ENCODE measurements at places on chromosomes 16 and 17. TPM values are rescaled to one million over a fixed set of nuclear protein-coding genes. Genes with fewer than 3 reads are reported as not detected.

Gene ZG16B
- 1.0 TPM for total RNA-seq

Gene CDRT15L2
- not detected for total RNA-seq

Gene ABCC12
- 0.10 TPM for total RNA-seq

Gene CSF3
- 0.32 TPM for total RNA-seq

Gene PLD6
- total RNA-seq = 8.6 TPM

Gene KRTAP9-4
- not detected for total RNA-seq

Gene HASPIN
- 0.15 TPM for total RNA-seq

Gene BOLA2
- total RNA-seq = 1.9 TPM

Gene SLC5A11
- total RNA-seq = 0.50 TPM

GRCh38 chr17:74816905-74817620 is 40.9 kb upstream of the NAT9 start:
- H3K36me3 ChIP-seq = no peaks in the 10 kb centered on the region
- DNase-seq = no peak
- no peak overlapping the region for H3K27ac ChIP-seq
- H3K4me1 ChIP-seq = peaks cover under 1% of the 10 kb centered on the region
- no peak overlapping the region for H3K4me3 ChIP-seq

- no peak overlapping the region for H3K27ac ChIP-seq
- no peak overlapping the region for H3K4me3 ChIP-seq
- no peaks in the 10 kb centered on the region for H3K27me3 ChIP-seq
- no peaks in the 10 kb centered on the region for H3K4me1 ChIP-seq
Observed at GRCh38 chr17:80760511-80760911, 215.9 kb downstream of the RPTOR start.

DNA sequence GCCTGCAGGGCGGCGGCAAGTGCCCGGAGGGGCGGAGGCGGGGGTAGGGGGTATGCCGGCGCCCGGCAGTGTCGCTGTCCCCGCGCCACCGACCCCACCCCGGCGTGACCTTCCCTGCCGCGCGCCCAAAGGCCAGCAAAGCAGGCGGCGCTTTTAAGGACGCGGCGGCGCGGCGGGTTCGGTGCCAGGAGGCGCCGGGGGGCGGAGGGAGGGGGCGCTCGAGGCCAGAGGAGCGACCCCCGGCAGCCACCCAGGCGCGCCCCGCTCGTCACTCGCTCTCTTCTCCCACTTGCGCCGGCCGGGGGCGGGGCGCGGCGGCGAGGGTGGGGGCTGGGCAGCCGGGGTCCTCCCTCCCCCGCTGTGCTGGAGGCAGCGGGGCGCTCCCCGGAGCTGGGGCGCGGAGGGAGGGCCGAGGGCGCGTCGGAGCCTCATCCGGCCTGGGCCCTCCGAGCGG is 8.6 kb upstream of the BAHCC1 start:
- H3K27ac ChIP-seq = peak overlapping the region; percentile 83
- DNase-seq = peak; percentile 74
- H3K27me3 ChIP-seq = no peaks in the 10 kb centered on the region
- H3K4me3 ChIP-seq = peak overlapping the region; percentile 57
- peaks cover 18% of the 10 kb centered on the region for H3K4me1 ChIP-seq

DNA sequence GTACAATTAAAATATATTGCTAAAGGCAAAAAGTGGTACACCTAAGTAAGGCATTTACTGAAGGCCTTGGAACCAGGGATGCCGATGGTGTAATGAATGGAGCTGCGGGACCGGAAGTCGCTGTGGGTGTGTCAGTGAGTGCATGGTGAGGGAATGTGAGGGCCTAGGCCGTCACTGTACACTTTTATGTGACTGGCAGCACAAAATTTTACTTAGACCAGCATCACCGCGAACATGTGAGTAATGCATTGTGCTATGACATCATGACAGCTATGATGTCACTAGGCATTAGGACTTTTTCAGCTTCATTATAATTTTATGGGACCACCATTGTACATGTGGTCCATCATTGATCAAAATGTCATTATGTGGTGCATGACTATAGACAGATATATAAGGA is 14.7 kb downstream of the ALOX15B start:
- H3K27ac ChIP-seq = no peak overlapping the region
- H3K4me3 ChIP-seq = no peak overlapping the region
- DNase-seq = no peak

- H3K4me1 ChIP-seq = peaks cover 18% of the 10 kb centered on the region
- peak; percentile 24 for DNase-seq
- peak overlapping the region; percentile 23 for H3K27ac ChIP-seq
- H3K36me3 ChIP-seq = no peaks in the 10 kb centered on the region
Observed at GRCh38 chr16:2692251-2692947, 10.1 kb downstream of the KCTD5 start.

DNA sequence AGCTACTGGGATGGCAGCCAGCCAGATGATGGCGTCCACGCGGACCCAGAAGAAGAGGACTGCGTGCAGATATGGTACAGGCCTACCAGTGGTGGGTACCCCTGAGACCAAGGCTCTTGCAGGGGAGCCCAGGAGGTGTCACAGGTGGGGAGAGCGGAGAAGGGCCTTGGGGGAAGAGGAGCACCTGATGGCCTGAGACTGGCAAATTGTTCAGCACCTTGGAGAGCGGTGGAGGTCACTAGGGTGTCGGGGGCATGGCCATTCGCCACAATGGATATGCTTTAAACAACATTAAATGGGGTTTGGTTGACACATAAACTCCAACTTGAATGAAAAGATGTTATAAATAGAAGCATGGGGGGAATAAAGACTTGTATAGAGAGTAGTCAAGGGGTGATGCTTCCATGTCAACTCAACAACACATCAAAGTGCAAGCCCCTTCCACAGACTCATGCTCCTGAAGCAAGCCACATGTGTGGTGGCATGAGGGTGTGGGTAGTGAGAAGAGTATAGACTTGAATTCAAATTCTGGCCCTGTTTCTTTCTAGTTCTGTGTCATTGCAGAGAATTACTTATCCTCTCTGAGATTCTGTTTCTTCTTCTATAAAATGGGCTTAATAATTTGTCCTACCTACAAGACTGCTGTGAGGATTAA is 22.2 kb downstream of the CLEC19A start:
- H3K27me3 ChIP-seq = no peaks in the 10 kb centered on the region
- no peak for DNase-seq
- H3K27ac ChIP-seq = no peak overlapping the region
- no peaks in the 10 kb centered on the region for H3K36me3 ChIP-seq

DNA sequence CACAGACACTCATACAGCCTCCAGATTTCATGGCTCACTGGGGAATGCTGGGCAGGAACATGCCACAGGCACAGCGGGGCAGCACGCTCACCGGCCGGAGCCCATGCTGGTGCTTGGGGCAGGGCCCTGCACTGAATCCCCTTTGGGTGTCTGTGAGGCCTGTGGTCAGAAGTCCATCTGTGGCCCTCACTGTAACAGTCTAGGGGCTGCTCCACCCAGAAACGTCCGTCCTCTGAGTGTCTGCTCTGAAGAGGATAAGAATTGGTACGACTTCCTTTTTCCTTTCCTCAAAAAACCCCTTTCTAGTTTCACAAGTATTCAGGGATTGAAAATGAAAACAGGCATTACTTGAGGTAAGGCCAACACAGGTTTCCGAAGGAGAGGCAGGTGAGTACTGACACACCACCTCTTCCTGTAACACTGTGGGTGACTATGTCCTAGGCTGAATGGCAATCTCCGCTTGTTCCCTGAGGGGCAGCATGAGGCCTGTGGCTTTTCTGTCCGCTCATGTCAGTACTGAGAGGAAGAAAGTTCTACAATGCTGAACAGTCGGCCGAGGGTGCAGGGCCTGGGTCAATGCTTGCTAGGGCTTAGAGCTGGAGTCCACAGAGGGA is 42.5 kb downstream of the TMEM11 start:
- H3K36me3 ChIP-seq = no peaks in the 10 kb centered on the region
- no peak overlapping the region for H3K27ac ChIP-seq
- DNase-seq = no peak
- no peak overlapping the region for H3K4me3 ChIP-seq
- H3K27me3 ChIP-seq = no peaks in the 10 kb centered on the region

GRCh38 chr17:32801641-32802040 is 75.3 kb downstream of the MYO1D start:
- H3K27me3 ChIP-seq = no peaks in the 10 kb centered on the region
- no peak for DNase-seq
- H3K4me3 ChIP-seq = no peak overlapping the region
- no peaks in the 10 kb centered on the region for H3K36me3 ChIP-seq
- peaks cover 4% of the 10 kb centered on the region for H3K4me1 ChIP-seq

GRCh38 chr16:87707097-87707496 is 58.7 kb downstream of the KLHDC4 start:
- no peaks in the 10 kb centered on the region for H3K27me3 ChIP-seq
- no peak for DNase-seq
- H3K36me3 ChIP-seq = no peaks in the 10 kb centered on the region
- no peak overlapping the region for H3K27ac ChIP-seq

GRCh38 chr17:58669853-58670252 is 22.0 kb downstream of the TEX14 start:
- DNase-seq = no peak
- H3K4me1 ChIP-seq = no peaks in the 10 kb centered on the region
- H3K27me3 ChIP-seq = no peaks in the 10 kb centered on the region
- no peak overlapping the region for H3K4me3 ChIP-seq

GRCh38 chr17:63185420-63185819 is 219.4 kb downstream of the TANC2 start:
- DNase-seq = no peak
- no peaks in the 10 kb centered on the region for H3K27me3 ChIP-seq
- no peak overlapping the region for H3K27ac ChIP-seq
- no peaks in the 10 kb centered on the region for H3K36me3 ChIP-seq

DNA sequence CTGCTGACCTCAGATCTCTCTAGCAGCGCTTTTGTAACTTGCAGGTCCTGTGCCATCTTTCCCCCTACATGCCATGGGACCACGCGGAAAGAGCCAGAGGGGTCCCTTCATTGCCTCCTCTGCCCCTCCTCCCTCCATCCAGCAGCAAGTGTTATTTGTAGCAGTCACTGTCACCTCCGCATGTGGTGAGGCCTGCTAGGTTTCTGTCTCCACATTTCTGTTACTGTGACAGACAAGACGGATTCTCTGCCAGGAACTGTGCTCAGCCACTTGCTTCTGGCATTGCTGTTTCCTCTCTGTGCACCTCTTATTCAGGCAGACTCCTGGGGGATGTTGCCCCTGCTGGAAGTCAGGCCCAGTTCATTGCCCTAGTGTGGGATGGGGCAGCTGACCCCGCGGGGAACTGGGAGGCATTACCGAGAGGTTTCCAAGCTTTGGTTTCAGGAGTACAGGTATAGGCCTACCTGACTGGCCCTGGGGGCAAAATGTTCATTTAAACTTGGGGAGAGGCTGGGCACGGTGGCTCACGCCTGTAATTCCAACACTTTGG is 61.2 kb downstream of the RAB11FIP4 start:
- H3K27me3 ChIP-seq = no peaks in the 10 kb centered on the region
- H3K36me3 ChIP-seq = no peaks in the 10 kb centered on the region
- H3K4me1 ChIP-seq = no peaks in the 10 kb centered on the region
- H3K4me3 ChIP-seq = no peak overlapping the region

DNA sequence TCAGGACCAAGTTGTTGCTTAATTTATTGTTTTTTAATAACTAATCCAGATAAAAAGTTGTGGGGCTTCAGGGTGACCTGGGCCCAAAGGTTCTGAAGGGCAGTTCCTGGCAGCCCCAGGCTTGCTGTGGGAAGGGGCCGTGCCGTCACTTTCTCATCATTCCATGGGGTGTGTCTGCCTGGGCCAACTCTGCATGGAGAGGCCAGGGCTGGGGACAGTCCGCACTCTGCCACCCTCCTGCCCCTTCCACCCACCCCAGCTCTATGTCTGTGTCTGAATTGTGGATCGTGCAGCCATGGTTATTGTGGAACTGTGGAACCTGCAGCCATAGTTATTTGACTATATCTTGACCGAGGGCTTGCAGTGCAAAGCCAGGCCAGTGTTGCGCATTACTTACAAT is 4.0 kb downstream of the LIMD2 start:
- H3K27ac ChIP-seq = no peak overlapping the region
- H3K27me3 ChIP-seq = no peaks in the 10 kb centered on the region
- peaks cover 7% of the 10 kb centered on the region for H3K4me1 ChIP-seq
- H3K36me3 ChIP-seq = no peaks in the 10 kb centered on the region

- H3K4me3 ChIP-seq = no peak overlapping the region
- no peaks in the 10 kb centered on the region for H3K27me3 ChIP-seq
- no peak overlapping the region for H3K27ac ChIP-seq
- no peak for DNase-seq
- H3K36me3 ChIP-seq = no peaks in the 10 kb centered on the region
- peaks cover 17% of the 10 kb centered on the region for H3K4me1 ChIP-seq
Observed at GRCh38 chr17:79975498-79976134, 60.1 kb downstream of the TBC1D16 start.

GRCh38 chr16:78684030-78684611 is 584.7 kb downstream of the WWOX start:
- no peak overlapping the region for H3K4me3 ChIP-seq
- H3K27ac ChIP-seq = no peak overlapping the region
- DNase-seq = peak; percentile 55
- H3K27me3 ChIP-seq = no peaks in the 10 kb centered on the region
- peaks cover 5% of the 10 kb centered on the region for H3K4me1 ChIP-seq
- H3K36me3 ChIP-seq = no peaks in the 10 kb centered on the region

DNA sequence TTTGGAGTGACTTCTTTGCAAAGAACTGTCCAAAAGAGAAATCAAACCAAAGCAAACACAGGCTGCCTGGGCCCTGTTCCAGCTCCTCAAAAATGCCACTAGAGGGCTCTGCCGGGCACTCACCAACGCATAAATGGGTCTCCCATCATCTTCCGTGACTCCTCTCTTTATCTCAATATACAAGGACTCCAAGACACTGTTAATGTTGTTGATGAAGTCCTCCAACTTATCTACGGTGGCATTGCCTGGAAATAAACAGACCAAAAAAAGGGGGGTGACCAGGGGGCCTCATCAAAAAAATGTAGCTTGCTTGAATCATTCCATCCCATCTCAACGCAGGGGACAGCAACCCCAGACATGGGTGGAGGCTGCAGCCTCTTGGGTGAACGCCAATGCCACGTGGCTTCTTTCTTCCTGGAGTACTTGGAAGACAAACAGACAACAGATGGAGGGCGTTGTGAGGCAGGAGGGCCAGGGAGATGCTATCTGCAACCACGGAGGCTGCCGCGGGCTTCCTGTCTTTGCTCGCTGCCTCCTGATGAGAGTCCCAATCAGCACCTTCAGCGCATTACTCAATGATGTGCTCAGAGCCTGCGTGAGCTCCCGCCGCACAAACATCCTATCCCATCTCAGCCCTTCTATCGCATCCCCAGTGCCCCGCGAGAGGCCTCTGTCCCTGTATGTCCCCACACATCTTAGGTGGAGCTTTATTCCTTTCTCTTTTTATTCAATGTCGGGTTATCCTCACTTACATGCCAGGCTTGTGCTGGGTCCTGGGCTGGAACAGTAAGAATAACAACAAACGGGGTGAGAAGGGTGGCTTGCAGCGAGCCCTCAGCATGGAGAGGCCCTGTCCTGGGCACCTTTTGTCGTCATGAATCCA is 32.0 kb downstream of the KDM8 start:
- no peaks in the 10 kb centered on the region for H3K36me3 ChIP-seq
- peaks cover 7% of the 10 kb centered on the region for H3K4me1 ChIP-seq
- H3K27ac ChIP-seq = no peak overlapping the region
- no peaks in the 10 kb centered on the region for H3K27me3 ChIP-seq
- H3K4me3 ChIP-seq = no peak overlapping the region
- peak; percentile 86 for DNase-seq
